ENCODE measurements at places on chromosomes 4 and X. TPM values are rescaled to one million over a fixed set of nuclear protein-coding genes. Genes with fewer than 3 reads are reported as not detected.

The GPRASP2 gene
- 9.3 TPM for total RNA-seq

The ATOH1 gene
- total RNA-seq, result not detected

The TENT5D gene
- total RNA-seq, result not detected

The UBE2A gene
- 56.7 TPM for total RNA-seq

The PNMA6F gene
- not detected for total RNA-seq

The XK gene
- 1.6 TPM for total RNA-seq

The TMEM31 gene
- total RNA-seq, result not detected

The ABCG2 gene
- 1.6 TPM for total RNA-seq

The POF1B gene
- total RNA-seq, result 1.0 TPM

DNA sequence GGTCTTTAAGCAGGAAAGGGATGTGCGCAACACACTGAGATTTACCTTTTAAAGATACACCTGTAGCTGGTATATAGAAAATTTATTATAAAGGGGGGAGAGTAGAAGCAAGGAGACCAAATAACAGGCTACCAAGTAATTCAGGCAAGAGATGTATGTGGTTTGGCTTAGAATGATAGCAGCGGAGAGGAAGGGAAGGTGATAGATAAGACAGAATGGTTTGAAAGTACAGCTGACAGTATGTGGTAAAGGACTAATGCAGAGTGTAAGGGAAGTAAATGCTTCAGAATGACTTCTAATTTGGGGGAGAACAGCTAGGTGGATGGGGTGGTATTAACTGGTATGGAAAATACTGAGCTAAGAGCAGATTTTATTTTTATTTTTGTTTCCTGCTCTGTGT, 308.9 kb downstream of the ANTXR2 start:
- no peak for DNase-seq

- DNase-seq, result no peak
These were observed 9.6 kb downstream of the AFP start for GRCh38 chr4:73445383-73446335.

DNA sequence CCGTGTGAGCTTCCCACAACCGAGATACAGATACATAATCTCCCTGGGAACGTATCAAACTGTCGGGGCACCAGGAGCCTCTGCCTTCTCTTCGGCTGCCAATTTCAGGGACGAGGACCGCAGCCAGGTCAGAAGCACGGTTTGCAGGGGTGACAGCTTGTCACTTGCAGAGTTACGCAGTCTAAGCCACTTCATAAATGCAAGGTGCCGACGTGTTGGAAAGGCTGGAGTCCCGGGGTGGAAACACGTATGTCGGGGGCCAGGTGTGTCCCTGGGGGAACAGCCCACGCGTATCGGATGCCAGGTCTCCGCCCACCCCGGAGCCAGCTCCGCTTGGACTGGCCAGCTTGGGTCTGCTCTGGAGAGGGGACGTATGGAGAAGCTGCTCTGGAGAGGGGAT, 76.3 kb upstream of the SHOX start:
- peak; percentile 48 for DNase-seq

GRCh38 chrX:68902706-68903504, 74.1 kb downstream of the EFNB1 start:
- no peak for DNase-seq

DNA sequence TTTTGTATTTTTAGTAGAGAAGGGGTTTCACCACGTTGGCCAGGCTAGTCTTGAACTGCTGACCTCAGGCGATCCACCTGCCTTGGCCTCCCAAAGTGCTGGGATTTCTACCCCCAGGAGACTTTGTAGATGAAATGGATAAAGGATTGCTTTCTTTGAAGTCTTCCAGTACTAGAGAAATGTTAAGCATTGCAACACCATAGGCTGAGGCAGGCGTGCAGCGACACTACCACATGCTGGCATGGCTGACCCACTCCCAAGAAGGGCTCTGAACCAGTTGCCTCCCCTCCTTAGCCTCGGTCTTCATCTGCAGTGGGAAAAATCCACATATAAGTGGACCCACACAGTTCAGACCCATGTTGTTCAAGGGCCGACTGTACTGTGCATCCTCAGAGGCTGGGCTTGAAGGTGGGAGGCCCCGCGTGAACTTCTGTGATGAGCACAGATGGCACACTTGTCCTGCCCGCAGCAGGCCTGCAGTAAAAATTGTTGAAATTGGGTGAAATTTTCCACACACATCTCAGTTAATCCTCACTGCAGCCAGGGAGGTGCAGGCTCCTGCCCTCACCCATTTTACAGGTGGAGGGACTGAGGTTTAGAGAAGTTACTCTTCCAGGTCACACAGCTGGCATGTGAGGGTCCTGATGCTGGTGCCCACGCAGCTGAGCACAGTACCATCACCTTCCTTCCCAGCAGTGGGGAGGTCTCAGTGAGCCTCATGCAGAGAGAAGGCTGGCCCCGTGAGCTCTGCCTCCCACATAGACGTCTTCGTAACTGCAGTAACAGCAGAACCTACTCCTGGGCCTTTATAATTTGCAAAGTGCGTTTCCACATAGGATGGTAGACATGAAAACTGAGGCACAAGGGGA, 35.5 kb downstream of the HTRA3 start:
- DNase-seq, result peak; percentile 61

DNA sequence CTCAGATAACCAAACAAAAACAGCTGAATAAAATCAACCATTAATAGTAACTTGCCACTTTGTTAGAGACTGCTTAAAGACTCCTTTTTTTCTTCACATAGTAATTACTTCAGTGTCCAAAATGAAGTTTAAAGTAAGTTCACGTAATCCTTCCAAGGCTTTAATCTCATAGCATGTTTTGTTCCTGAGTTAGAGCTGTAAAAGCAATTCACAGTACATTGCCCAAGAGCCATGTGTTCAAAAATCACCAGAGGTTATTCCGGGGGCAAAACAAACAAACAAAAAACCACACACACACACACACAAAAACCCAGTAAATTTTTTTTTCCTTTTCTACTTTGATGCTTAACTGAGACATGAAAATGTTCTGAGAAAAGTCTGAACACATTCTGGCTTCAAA, 6.1 kb downstream of the GPR82 start:
- no peak for DNase-seq

GRCh38 chr4:86497980-86498862, 95.9 kb upstream of the PTPN13 start:
- DNase-seq, result no peak

GRCh38 chrX:302975-303374, 15.6 kb downstream of the GTPBP6 start:
- DNase-seq, result peak; percentile 18

GRCh38 chr4:15945516-15945915, 7.0 kb upstream of the FGFBP1 start:
- no peak for DNase-seq

- DNase-seq, result no peak
These were observed 79.8 kb downstream of the RLIM start for GRCh38 chrX:74534569-74535038.

DNA sequence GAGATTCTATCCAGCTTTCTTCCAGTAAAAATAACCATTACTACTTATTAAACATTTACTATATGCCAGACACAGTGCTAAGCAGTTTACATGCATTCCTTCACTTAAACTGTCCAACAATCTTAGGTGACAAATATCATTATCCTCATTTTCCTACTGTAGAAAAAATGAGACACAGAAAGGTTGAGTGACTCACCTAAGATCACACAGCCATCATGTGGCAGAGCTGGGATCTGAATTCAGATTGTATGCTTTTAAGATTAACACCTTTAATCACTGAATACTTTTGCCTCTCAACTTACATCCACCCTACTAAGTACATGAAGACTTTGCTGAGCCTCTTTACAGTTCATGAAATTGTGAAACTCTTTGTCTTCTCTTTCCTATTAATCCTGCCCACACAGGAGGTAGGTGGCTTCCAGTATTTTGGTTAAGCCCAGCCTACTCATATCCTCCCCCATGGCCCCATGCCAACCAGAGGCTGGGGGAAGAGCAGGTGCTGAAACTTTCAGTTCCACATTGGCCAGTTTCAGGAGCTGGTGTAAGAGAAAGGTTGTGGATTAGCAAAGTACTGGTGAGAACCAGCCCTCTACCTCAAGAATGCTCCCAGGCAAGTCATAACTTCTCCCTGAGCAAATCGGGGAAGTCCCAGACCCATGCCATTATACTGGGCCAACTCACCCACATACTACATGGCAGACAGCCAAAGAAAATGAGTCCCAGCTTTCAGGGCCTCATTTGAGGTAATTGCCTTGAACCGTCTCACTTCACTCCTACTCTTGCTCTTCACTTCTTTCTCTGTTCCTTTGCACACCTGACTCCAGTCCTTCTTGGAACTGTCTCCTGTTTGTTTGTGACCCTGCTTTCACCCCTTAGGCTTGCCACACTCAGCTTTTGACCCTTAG, 211.1 kb downstream of the GUCY2F start:
- DNase-seq, result no peak

DNA sequence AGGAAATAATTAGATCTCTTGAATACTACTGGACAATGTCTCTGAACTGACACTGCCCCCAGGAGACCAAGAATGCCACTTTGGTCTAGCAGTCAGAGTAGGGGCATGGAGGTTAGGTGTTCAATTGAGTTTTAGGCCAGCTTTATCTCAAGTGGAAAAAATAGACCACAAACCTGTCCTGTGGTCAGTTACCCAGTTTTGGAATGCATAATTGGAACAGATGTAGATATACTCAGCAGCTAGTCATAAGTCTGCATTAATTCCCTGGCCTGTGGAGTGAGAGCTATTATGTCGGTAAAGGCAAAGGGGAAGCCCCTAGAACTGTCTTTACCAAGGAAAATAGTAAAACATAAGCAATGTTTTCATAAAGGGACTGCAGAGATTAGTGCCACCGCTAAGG, 587.7 kb downstream of the GLUD2 start:
- DNase-seq, result no peak

DNA sequence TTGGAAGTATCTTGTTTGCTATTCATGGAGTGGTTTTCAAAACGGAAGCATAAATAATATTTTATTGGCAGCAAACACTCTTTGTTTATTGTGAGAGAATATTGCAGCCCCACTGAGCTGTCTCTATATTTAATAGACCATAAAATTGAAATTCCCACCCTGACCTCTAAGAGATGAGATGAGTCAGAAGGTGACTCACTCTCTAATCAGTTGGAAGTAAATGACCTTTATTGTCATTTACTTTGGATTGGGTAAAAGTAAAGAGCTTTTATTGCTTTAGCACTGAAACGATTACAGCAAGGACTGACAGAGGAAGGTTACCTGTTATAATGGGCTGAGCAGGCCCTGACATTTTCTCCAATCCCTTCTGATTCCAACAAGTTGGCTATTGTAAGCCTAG, 55.0 kb downstream of the SYTL5 start:
- no peak for DNase-seq

DNA sequence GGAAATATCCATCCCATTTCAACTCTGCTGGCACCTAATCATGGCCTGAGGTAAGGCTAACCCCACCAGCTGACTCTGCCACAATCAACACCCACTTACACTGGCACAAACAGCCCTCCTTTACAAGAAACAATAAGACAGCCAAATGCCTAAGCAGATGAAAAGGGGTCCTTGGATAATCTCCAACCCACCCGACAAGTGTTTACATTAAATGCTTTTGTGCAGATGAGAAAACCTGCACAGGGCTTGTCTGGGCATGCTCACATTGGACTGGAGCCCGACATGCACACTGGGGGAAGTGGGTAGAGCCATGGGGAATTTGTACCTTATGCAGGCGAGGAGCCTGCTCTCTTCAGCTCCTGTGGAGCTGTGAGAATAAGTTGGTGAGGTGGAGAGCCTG, 138.9 kb upstream of the ITM2A start:
- no peak for DNase-seq

DNA sequence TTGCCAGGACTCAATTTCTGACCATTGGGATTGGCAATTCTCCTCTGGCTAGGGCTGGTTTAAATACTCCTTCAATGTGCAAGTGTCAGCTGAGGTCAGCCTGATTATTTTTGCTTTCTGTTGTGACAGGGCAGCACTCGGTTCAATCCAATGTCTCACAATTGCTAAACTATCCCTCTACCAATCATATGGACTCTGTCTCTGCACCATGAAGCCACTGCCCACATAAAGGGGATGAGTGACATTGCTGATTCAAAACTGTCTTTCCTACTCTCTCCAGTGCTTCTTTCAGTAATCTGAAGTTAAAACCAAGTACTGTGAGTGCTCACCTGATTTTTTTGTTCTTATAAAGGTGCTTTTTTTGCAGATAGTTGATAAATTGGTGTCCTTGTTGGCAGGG, 1030.7 kb downstream of the GLUD2 start:
- no peak for DNase-seq

DNA sequence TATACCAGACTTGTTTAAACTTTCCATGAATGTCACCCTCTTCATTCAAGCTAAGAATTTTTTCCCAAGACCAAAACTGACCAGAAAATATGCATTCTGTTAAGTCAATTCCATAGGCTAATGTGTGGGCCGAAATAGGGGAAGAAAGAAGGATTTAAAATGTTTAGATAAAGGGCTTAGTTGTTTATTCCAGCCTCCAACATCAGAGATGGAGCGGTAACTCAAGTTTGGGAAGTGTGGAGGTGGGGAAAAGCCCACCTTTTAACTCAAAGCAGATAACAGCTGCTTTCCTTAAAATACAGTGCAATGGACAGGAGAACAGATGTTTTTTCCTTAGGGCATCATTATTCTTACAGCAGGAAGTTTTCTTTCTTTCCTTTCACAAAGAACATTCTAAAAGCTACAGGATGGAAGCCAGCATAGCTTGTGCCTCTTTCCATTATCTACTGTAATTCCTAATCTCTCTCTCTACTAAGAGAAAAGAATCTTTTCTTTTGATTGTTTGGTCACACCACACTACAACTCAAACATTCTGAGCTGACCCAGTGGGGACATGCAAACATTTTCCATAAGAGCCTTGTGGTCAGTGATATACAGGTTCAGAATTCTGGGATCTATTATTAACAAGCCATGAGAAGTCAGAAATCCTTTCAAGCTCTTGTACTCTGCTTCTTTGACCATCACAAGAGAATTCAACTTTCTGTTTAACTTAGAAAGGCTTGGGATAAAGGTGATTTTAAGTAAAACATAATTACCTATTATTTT, 101.6 kb downstream of the PDE5A start:
- no peak for DNase-seq

- no peak for DNase-seq
These were observed 36.1 kb downstream of the EVC start for GRCh38 chr4:5746829-5747737.

DNA sequence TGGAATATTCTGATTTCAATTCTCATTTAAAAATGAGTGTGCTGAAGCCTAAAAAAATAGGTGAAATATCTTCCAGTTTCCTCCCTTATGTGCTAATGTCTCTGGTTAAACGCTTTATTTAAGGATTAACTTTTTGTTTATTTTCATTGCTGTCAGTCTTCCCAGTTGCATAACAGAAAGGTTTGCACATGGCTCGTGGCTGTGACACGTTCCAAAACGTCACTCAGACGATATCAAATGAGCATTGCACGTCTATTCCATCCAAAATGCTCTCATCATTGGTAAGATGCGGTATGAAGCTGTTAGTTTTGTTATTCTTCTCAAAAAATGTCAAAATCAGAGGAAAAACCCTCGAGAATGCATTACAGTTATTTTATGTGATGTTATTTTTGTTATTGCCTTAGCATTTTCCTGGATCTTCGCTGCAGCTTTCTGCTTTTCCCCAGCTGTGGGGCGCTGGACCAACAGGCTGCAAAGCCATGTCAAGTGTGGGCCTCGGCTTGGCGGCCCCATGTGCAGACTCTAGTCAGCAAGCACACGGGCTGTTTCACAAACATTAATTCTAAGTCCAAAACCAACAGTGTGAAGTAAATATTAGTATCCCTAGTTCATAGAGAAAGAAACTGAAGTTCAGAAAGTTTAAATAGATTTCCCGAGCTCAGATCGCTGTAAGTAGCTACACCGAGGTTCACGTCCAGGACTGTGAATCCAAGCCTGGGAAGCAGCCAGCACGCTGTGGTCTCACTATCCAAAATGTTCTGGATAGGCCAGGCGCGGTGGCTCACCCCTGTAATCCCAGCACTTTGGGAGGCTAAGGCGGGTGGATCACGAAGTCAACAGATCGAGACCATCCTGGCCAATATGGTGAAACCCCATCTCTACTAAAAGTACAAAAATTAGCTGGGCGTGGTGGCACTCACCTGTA, 793.4 kb upstream of the FRG1 start:
- no peak for DNase-seq
